ENCODE measurements at places on chromosomes 6 and 20.

GRCh38 chr6:92110403-92110802 lies 1309.0 kb downstream of the EPHA7 start:
- H3K27me3 ChIP-seq, result no peaks in the 10 kb centered on the region
- DNase-seq, result no peak
- no peaks in the 10 kb centered on the region for H3K4me1 ChIP-seq
- no peak overlapping the region for H3K4me3 ChIP-seq
- H3K27ac ChIP-seq, result no peak overlapping the region

GRCh38 chr6:156943166-156943565 lies 166.0 kb downstream of the ARID1B start:
- H3K4me1 ChIP-seq, result peaks cover 5% of the 10 kb centered on the region
- DNase-seq, result no peak
- H3K36me3 ChIP-seq, result no peaks in the 10 kb centered on the region
- H3K27ac ChIP-seq, result no peak overlapping the region

DNA sequence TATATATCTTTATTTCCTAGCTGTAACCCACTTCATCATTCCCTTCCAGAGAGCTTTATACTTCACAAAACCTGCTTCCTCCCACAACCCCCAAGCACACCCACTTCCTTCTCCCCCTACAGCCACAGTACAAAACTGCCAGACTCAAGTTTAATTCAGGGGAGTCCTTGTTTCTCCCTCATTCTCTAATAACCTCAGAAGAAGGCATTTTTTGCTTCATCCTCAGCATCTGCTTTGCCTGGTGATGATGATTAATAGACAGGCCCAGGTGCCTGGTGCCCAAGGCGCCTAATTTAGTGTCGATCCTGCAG lies 414.3 kb downstream of the KIF16B start:
- peaks cover 30% of the 10 kb centered on the region for H3K4me1 ChIP-seq
- no peaks in the 10 kb centered on the region for H3K36me3 ChIP-seq
- DNase-seq, result no peak
- no peak overlapping the region for H3K4me3 ChIP-seq

- H3K27ac ChIP-seq, result peak overlapping the region; percentile 71
- peak overlapping the region; percentile 45 for H3K4me3 ChIP-seq
- peaks cover 13% of the 10 kb centered on the region for H3K36me3 ChIP-seq
- peaks cover 23% of the 10 kb centered on the region for H3K4me1 ChIP-seq
- no peak for DNase-seq
Measured at GRCh38 chr6:130132286-130132701, 90.5 kb downstream of the SAMD3 start.

GRCh38 chr6:7087491-7087979 lies 20.2 kb upstream of the RREB1 start:
- H3K27ac ChIP-seq, result no peak overlapping the region
- DNase-seq, result no peak
- H3K27me3 ChIP-seq, result no peaks in the 10 kb centered on the region
- peaks cover 24% of the 10 kb centered on the region for H3K4me1 ChIP-seq
- H3K36me3 ChIP-seq, result no peaks in the 10 kb centered on the region

DNA sequence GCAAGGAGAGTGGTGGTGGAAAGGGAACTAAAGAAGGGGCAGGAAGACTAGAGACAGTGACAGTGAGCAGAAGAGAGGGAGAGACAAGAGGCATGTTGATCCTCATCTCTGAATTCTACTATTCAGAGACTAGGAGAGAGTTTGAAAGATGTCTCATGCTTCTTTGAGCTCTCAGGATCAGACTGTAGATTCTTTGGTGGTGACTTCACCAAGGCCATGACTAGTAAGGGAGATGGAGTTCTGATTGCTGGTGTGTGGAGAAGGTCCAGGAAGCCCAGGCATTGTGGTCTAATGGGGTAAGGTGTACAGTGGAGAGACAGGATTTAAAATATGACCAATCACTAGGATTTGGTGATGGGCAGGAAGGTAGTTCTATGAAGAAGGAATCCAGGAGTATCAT lies 713 bp downstream of the WFDC9 start:
- no peak for DNase-seq
- peaks cover 4% of the 10 kb centered on the region for H3K27me3 ChIP-seq
- peaks cover 5% of the 10 kb centered on the region for H3K4me1 ChIP-seq

DNA sequence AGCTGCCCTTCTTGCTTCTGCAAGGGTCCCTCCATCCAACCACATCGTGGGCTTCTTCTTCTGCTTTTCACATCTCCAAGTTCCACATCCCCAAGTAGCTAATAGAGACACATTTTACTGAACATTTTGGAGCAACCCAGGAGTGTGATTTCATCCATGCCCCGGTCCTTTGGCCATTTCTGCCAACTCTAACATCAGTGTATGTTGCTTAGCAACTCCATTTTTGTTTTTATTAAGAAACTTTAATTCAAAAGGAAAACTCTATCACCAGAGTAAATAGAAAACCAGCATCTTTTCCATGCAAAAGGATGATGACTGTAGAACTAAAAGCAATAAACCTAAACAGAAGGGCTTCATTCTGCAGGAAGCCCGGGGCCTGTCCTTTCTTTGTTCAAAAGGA lies 32.7 kb upstream of the SULF2 start:
- no peaks in the 10 kb centered on the region for H3K27me3 ChIP-seq
- no peak overlapping the region for H3K27ac ChIP-seq
- no peak for DNase-seq
- no peaks in the 10 kb centered on the region for H3K36me3 ChIP-seq

DNA sequence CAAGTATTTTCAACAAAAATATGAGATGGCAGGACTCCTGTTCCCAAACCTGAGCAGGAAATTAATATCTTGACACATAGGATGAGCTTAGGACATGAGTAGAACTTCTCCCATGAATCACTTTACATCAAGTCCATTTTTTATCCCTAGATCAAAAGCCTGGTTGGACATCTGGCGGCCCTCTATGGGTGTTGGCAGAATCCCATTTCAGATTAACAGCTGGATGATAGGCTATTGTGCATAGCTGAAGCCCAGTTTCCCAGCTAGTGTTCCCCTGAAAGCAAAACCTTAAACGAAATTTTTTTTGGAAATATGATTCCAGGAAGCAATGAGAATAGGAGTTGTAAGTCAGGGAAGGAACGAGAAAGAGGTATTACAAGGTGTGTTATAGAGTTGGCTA lies 449.4 kb upstream of the CHD6 start:
- no peak for DNase-seq
- H3K27me3 ChIP-seq, result no peaks in the 10 kb centered on the region
- no peaks in the 10 kb centered on the region for H3K36me3 ChIP-seq

DNA sequence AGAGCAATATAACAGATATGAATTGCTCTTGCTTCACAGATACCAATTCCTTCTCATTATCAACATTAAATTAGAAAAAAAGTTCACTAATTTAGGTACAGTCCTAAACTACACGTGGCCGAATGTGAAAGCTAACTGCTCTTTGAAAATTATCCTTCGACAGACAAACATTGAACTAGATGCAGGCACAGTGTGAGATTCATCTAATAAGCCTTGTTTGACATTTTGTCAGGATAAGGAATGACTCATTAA lies 1.1 kb downstream of the FAM184A start:
- H3K4me1 ChIP-seq, result peaks cover 6% of the 10 kb centered on the region
- H3K36me3 ChIP-seq, result no peaks in the 10 kb centered on the region
- H3K27me3 ChIP-seq, result peaks cover 25% of the 10 kb centered on the region
- no peak overlapping the region for H3K27ac ChIP-seq

GRCh38 chr6:80325742-80326141 lies 219.3 kb downstream of the BCKDHB start:
- H3K27ac ChIP-seq, result no peak overlapping the region
- H3K36me3 ChIP-seq, result no peaks in the 10 kb centered on the region
- no peak for DNase-seq
- no peaks in the 10 kb centered on the region for H3K4me1 ChIP-seq
- no peak overlapping the region for H3K4me3 ChIP-seq
- H3K27me3 ChIP-seq, result no peaks in the 10 kb centered on the region

DNA sequence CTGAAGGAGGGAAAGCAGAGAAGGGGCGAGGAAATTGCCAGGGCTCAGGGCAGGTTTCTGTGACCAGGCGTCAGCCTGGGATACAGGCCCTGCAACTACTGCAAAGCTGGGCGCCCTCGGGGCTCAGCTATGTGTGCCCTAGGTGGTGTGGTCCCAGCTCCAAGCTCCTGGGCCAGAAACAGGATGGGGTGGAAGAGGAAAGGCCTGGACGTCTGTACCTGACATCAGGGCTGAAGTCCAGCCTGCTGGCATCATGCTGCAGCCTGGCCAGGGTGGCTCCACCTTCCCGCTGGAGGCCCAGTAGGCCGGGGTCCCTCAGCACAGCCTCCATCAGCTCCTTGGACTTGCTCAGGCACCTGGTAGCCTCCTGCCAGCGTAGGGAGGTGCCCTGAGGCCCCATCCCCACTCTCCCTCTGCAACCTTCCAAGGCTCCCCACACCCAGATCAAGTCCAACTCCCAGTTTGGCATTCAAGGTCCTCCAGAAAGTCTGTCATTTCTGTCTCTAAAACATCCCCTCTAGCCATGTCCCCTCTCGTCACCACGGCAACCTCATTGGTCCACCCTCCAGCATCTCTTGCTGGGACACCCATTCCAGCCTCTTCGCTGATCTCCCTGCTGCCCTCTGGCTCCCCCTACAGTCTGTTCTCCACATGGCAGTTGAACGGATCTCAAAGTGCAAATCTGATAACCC lies 38.2 kb downstream of the KIAA1755 start:
- no peak overlapping the region for H3K27ac ChIP-seq
- no peaks in the 10 kb centered on the region for H3K27me3 ChIP-seq
- DNase-seq, result peak; percentile 67
- H3K4me1 ChIP-seq, result peaks cover 4% of the 10 kb centered on the region
- H3K4me3 ChIP-seq, result no peak overlapping the region

DNA sequence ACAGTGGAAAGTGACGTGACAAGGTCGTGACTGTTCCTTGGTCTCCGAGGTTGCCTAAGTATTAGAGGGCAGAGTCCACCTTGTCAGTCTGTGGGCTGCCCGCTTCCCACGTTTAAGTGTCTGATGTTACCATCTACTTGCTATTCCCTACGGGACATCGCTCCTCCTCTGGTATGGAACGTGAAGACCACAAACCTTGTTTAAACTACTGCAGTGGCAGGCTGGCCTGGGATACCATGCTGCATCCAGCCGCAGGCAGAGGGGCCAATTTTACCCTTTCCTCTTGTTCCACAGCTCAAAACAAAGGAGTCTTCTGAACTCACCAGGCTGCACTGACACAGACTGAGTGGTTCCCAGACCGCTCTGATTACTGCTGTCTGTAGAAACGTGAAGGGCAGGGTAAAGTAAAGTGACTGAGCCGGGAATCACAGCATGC lies 275.9 kb downstream of the FOXC1 start:
- DNase-seq, result no peak
- H3K4me3 ChIP-seq, result no peak overlapping the region
- no peaks in the 10 kb centered on the region for H3K36me3 ChIP-seq
- no peaks in the 10 kb centered on the region for H3K27me3 ChIP-seq

DNA sequence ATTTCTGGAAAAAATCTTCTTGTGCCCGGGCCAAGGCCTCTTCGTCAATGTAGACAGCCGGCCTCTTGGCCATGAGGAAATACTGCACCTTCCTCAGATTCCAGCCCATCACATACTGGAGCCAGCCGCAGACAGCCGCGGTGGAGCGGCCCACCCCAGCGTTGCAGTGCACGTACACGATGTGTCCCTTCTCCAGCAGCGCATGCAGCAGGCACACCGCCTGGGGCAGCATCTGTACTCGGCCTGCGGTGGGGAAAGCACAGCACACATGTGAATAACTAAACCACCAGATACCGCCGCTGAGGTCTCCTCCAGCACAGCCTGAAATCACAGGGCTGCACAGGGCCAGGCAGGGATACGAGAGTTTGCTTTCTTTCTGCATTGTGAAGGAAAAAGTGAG lies 107.9 kb downstream of the EPM2A start:
- DNase-seq, result no peak
- peaks cover 1% of the 10 kb centered on the region for H3K36me3 ChIP-seq
- no peak overlapping the region for H3K4me3 ChIP-seq
- no peaks in the 10 kb centered on the region for H3K27me3 ChIP-seq
- no peaks in the 10 kb centered on the region for H3K4me1 ChIP-seq
- H3K27ac ChIP-seq, result no peak overlapping the region

DNA sequence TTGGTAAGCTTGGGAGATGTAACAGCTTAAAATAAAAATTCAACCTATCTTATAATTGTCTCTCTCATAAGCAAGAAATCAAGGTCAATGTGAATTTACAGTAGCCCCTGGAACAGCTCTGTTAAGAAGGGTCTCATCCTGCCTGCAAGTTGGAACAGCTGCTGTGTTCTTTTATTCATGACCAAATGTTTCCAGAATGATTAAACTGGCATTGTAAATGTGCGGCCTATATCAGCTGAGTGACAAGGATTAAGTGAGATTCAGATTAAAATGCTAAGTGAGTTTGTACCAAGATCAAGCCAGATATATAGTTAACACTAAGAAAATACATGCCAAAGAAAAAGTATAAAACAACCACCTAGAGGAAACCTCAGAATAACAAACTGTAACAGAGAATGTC lies 45.3 kb upstream of the NRSN1 start:
- no peaks in the 10 kb centered on the region for H3K4me1 ChIP-seq
- no peaks in the 10 kb centered on the region for H3K27me3 ChIP-seq
- no peak for DNase-seq

DNA sequence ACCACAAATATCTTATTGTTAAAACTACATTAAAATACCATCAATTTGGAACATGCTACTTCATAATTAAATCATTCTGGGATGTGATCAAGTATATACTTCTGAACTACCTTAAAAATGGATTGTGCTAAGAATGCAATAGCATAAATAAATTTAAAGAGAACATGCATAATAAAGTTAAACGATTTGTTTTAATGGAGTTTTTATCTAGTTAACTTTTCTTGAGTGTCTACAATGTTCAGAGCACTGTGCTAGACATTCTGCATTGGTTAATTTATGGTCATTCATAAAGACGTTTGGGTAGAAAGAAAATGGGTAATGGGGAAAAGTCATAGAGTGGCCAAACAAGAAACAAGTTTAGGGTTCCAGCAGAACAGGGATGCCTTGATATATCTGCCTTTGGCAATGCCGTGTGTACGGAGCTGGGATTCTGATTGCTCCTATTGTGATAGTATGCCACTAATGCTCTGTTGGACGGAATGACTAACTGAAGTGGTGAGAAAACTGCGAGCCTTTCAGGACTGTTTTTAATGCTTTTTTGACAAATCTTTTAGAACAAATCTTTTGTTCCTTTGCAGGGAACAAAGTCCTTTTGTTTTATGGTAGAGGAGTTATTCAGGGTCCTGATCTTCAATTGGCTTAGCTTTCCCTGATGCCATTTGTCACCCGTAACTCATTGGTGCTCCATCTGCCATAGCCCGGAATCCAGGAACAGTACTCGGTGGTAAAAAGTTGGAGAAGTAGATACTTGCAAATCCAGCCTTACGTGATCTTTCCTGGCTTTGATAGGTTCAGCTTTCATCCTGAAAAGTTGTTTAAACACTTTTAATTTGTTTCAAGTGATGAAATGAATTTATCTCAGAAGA lies 162.6 kb downstream of the BCKDHB start:
- no peak for DNase-seq
- no peaks in the 10 kb centered on the region for H3K36me3 ChIP-seq
- no peaks in the 10 kb centered on the region for H3K4me1 ChIP-seq

- H3K4me1 ChIP-seq, result peaks cover 14% of the 10 kb centered on the region
- H3K27me3 ChIP-seq, result no peaks in the 10 kb centered on the region
- no peak overlapping the region for H3K4me3 ChIP-seq
- H3K27ac ChIP-seq, result no peak overlapping the region
Measured at GRCh38 chr6:6397842-6398241, 77.4 kb upstream of the F13A1 start.
